ENCODE measurements at places on chromosomes 3 and 15. TPM values are rescaled to one million over a fixed set of nuclear protein-coding genes. Genes with fewer than 3 reads are reported as not detected.
A peak's percentile ranks its signal among the peaks of the same experiment; 100 is the strongest.

The HTR3E gene
- not detected for polyA plus RNA-seq

The TMOD2 gene
- polyA plus RNA-seq, result 8.5 TPM

The VGLL3 gene
- 28.2 TPM for polyA plus RNA-seq

The CPA3 gene
- 1.1 TPM for polyA plus RNA-seq

DNA sequence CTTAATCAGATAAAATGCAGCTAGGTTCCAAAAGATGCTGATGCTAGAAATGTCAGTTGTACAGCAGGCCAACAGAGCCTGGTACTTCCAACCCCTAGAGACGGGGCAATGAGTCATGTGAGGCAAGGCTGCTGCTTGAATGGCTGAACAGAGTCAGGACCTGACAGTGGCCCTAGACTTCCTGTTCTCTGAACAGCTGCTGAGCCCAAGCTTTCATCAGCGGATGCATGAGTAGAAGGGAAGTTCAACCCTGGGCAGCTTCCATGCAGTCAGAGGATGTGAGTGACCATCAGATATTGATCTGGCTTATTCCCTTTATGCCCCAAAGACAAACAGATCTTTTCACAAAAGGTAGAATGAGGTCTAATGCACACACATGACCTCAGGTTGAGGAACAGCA lies 282.9 kb upstream of the COL8A1 start:
- no peak for DNase-seq

- no peak for DNase-seq
These were observed 455 bp upstream of the ABHD17C start for GRCh38 chr15:80694611-80695098.

- no peak for DNase-seq
These were observed 29.1 kb downstream of the RETNLB start for GRCh38 chr3:108728105-108728504.

- DNase-seq, result no peak
These were observed 78.1 kb upstream of the XCR1 start for GRCh38 chr3:46105306-46105919.

- peak; percentile 94 for DNase-seq
These were observed 77.1 kb downstream of the PDZRN3 start for GRCh38 chr3:73547427-73548248.

DNA sequence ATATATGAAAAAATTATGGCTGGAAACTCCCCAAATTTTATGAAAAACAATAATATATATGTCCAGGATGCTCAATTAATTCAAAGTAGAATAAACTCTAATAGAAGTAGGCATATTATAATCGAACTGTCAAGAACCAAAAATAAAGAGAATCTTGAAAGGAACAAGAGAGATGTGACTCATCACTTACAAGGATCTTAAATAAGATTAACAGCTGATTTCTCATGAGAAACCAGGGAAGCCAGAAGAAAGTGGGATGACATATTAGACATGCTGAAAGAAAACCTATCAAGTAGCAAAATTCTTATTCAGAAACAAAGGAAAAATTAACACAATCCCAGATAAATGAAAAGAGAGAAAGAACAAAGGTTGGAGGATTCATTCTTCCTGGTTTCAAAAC lies 66.8 kb downstream of the FAIM start:
- DNase-seq, result no peak

DNA sequence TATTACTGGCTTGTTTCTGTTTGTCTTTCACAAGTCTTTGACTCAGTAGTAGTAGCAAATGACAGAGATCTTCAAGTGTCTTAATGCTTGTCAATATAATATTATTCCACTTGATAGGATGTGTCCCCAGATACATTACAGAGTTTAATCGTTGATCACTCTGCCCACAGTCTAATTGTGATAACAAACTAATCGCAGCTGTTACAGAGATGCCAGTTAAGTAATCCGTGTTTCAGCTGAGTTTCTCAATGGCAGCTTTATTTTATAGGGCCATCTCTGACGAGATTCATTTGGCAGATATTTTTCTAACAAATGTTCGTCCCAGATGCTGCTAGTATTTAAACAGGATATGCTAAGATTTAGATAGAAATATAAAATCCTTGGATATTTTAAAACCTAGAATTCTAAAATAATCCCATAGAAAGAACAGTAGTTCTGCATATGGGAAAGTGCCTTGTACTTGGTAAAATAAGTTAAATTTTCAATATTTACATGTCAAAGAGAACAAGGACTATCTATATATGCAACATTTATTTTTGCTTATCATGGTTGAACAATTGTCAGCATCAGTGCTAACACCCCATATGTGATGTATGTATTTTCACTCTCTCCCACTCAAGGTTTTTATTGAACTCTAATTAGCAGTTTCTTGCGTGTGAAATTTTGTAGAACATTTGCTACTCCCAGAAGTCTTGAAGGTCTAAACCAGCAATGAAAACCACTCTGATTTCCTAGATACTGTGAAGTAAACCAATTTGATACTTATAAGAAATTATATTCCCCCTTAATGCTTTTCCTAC lies 185.5 kb downstream of the MBNL1 start:
- no peak for DNase-seq

GRCh38 chr3:12891985-12892839 lies 50.8 kb upstream of the RPL32 start:
- DNase-seq, result peak; percentile 56

DNA sequence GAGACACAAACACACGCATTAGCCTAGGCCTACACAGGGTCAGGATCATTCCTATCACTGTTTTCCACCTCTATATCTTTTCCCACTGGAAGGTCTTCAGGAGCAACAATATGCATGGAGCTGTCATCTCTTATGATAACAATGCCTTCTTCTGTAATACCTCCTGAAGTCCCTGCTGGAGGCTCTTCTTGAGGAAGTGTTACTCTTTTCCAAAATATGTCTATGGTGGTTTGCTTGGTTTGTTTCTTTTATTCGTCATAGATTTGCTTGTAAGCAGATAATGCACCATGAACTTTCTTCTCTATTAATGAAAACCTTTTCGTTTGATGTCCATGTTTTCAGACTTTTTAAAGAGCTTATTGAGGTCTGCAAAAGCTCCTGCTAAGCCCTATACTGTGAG lies 109.3 kb downstream of the GMPS start:
- no peak for DNase-seq
